ENCODE measurements at places on chromosomes 6 and 20.

GRCh38 chr6:169847141-169847674 is 95.8 kb downstream of the ERMARD start:
- no peak for DNase-seq

GRCh38 chr6:158926414-158926813 is 73.6 kb downstream of the RSPH3 start:
- DNase-seq = no peak

DNA sequence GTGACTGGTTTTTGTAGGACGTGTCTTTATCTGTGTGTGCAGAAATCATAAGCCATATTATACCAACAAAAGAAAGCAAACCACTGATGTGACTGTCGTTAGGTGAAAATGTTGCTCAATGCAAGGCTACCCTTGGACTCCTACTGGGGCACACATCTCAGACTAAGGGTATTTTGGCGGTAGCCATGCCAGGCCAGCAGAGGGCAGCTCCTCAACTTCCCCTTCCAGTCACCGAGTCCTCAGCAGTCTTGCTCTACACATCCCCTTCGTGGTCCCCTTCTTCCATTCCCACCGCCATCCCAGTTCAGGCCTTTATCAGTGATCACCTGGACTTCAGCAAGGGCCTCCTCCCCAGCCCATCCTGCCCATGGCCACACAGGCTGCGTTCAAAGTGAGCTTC is 113.7 kb upstream of the GGTLC1 start:
- DNase-seq = no peak

DNA sequence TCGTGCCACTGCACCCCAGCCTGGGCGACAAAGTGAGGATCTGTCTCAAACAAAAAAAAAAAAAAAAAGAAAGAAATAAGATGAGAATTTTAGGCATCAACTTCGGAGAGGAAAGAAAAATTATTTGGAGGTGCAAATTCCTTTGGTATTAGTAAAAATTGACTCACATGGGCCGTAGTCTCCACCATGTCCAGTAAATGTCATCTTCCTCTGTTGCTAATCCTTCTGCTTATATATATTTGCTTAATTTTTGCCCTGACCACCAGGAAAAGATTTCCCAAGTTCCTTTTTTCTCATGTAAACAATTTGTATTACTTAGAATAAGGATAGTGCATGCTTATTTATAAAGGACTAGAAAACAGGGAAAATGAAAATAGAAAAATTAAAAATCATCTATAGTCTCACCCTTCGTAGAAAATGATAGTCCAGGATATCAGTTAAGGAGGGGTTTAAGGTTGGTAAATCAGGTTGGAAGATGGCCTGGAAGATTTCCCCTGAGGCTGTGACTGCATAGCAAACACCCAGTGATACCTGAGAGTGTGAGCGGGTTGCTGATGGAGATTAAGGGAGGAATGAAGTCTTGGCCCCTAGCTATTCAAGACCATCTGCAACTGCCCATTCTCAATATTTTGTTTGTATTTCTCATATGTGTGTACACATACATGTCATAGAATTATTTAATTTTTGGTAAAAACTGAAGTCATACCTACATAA is 240.8 kb downstream of the ZNF217 start:
- no peak for DNase-seq

- DNase-seq = no peak
Observed at GRCh38 chr6:164929408-164929977, 379.9 kb downstream of the C6orf118 start.

All from activated CD4-positive, alpha-beta T cell treated with anti-CD3 and anti-CD28 coated beads, Interleukin-2, amount 50 U/mL, for 4 hours (primary cell).